ENCODE measurements at places on chromosomes 7 and 10.

- DNase-seq = no peak
Measured at GRCh38 chr7:106731187-106731586, 70.2 kb upstream of the CCDC71L start.

- DNase-seq = no peak
Measured at GRCh38 chr7:146290746-146291145, 174.1 kb downstream of the CNTNAP2 start.

GRCh38 chr10:123624086-123624485 lies 42.1 kb upstream of the GPR26 start:
- no peak for DNase-seq

GRCh38 chr7:157722137-157723060 lies 385.6 kb downstream of the DNAJB6 start:
- DNase-seq = no peak

DNA sequence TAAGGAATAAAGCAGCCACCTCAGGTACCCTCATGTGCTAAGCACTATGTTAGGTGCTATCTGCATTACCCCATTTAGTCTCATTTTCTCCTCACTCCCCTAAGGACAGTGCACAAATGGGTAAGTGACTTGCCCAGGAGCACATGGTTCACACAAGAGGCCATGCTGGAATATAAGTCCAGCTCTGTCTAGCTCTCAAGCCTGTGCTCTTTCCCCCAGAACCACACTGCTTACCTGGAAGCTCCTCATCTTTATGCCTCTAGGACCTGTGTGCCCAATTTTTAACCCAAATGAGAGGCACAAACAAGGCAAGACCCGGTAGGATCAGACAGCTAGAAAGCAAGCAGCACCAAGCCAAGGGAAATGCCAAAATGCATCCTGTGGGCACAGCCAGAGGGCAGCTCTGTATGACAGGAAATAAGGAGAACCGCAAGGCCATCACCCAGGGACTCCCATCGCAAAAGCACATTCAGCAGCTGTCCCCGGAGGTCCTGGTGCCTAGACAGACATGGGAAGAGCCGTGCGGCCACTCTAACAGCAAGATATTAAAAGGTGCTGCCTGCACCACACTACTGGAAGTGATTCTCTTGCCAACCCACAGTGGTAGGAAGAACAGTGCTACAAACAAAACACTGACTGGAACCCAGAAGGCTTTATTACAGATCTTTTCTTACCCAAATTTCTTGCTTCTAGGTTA lies 88.1 kb downstream of the GSAP start:
- DNase-seq = no peak

DNA sequence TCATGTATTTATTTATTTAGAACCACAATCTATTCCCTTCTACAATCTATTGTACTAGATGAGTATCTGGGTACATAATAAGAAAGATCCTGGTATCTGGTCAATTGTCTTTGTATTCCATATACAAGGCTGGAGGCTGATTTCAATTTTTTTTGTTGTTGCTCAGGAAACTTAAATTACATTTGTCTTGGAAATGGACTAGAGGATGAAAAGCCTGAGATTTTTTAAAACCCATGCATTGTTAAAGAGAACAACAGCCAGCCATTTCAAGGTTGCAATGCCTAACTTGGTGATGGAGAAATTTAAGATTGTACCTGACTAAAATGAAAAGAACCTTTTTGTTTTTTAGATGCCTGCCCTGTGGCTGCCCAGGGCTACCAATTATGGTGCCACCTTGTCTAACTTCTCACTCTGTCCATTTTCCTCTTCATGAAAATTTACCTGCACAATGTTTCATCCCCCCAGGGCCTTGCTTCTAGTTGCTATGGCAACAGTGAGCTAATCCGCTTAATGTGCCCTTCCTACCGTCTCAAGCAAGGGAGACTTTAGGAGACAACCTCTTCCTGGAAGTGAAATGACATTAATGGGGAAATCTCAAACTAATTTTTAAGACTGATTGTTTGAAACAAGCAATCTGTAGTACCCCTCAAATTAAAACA lies 203.7 kb upstream of the PHYHIPL start:
- DNase-seq = no peak

- no peak for DNase-seq
Measured at GRCh38 chr7:24457219-24457558, 116.1 kb upstream of the PALS2 start.

- DNase-seq = no peak
Measured at GRCh38 chr10:1050554-1050953, 1.6 kb upstream of the IDI1 start.

GRCh38 chr10:47349516-47349915 lies 1.4 kb downstream of the RBP3 start:
- no peak for DNase-seq

- no peak for DNase-seq
Measured at GRCh38 chr10:84177541-84178141, 4.0 kb downstream of the GPR15LG start.

- no peak for DNase-seq
Measured at GRCh38 chr7:884191-885003, 8.0 kb downstream of the GET4 start.

- no peak for DNase-seq
Measured at GRCh38 chr10:95133016-95133752, 60.9 kb upstream of the ACSM6 start.

DNA sequence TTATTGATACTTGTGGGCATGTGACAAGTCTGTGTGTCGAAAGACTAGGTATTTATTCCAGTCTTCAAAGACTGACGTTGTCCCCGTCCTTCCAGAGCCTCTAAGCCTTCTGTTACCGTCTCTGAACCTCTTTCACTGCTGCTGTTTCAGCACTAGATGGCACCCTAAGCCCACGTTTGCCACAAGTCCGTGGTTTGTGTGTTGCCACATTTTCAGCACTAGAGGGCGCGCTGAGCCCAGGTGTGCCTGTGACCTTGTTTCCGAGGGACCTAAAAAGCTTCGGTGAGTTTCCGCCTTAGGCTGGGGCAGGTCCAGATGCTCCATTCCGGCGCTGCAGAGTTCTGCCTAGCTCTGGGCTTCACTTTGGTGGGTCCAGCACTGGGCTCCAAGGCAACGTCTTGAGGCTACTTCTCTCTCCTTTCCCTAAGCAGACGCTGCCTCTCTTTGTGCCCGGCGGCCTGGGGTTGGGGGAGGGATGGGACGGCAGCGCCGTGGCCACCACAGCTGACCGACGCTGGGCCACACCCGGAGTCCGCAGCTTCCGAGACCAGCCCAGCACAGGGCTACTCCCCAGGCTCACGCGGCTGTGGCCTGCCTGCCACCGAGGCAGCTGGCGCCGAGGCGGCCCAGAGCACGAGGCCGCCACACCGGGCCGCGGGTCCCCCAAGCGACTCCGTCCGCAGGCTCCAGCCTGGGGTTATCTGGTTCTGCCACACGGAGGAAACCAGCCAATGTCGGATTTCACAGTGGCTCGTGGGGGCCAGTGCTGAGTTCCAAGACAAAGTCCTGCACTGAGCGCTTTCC lies 520.2 kb downstream of the REEP3 start:
- no peak for DNase-seq

- DNase-seq = no peak
Measured at GRCh38 chr7:155713384-155713783, 68.9 kb downstream of the RBM33 start.

DNA sequence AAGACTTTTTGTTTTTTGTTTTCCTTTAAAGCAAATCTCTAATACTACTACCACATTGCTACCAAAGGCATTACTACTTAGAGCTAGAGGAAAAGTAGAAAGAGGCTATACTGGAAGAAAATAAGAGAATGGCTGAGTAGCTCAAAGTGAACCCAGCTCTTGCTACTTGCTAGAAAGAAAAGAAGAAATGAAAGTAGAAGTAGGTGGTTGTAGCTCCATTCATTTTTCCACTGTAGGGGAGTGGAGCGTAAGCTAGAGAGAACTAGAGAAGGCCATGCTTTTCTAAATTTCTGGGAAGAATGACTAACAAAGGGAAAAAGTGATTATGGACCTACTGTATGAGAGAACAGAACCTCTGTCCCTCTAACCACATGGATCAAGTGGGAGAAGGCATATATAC lies 184.4 kb downstream of the PON1 start:
- DNase-seq = no peak
